Amniotic epithelial cell (primary cell): ENCODE measurements at places on chromosomes 3 and 15.

GRCh38 chr3:155015776-155016436 is 64.2 kb upstream of the MME start:
- no peak for DNase-seq

- DNase-seq: no peak
These were observed 21.2 kb downstream of the DUOX1 start for GRCh38 chr15:45150997-45151396.

DNA sequence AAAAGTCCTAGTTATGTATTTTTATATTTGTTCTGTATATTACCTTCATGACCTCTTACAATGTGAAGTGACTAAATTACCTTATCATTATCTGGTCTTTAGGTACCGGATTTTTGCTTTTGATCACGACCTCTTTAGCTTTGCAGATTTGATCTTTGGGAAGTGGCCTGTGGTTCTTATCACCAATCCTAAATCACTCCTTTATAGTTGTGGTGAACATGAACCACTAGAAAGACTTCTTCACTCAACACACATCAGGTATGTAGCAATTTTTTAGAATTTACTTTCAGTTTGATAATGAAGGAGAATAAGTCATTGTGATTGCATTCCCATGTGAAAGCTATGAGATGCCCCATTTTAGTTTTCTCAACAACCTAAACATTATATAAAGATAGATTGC is 18.3 kb downstream of the TMEM62 start:
- peak; percentile 74 for DNase-seq

DNA sequence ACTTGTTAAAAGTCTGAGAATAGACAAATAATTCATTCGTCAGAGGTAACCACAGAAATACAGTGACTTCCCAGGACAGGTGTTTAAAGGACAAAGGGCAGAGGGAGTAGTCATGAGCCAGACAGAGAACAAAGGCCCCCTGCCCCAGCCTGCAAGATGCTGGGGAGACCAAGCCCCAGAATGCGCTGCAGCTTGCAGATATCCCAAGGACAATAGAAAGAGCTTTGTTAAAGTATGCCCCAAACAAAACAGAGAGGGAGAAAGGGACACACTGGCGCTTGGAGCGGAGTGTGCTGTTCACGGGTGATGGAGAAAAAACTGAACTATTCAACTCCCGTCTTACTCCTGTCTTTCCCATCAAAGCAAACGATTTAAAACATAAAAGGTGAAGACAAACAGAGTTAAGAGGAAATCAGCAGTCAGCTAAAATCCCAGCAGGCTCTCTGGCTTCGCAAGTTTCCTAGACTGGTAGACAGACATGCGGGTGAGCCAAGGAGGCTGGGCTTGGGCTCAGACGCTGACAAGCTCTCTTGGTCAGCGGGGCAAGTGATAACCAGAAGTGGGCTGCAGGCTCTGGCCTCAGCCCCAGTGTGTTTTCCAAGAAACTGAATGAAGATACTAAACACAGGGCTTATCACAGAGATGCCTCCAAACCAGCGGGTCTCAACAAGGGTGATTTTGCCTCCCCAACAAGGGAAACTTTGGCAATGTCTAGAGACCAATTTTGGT is 130.1 kb downstream of the UACA start:
- peak; percentile 19 for DNase-seq

DNA sequence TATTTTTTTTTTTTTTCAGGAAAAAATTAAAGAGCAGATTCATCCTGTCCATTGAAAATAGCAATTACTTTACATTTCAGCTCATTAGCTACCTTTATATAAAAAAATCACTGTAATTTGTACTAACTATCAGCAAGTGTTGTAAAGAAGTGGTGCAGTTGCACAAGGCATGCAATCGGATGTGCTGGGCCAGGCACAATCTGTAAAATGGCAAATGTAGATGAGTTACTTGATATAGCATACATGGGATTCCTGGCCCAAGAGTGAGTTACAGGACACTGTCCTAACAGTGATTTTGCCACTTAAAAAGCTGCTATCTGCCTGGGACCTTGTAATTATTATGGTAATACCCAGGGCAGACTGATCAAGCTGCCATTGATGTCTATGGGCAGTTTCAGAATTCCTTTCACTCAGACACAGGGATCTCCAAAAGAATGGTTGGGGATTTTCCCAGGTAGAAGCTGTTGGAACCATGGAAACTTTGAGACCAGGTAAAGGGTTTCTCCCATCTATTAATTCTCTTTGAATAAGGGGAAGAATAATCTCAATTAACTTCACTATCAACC is 182.2 kb upstream of the ICE2 start:
- peak; percentile 30 for DNase-seq

GRCh38 chr3:128488991-128489673 is 3.9 kb downstream of the GATA2 start:
- no peak for DNase-seq

DNA sequence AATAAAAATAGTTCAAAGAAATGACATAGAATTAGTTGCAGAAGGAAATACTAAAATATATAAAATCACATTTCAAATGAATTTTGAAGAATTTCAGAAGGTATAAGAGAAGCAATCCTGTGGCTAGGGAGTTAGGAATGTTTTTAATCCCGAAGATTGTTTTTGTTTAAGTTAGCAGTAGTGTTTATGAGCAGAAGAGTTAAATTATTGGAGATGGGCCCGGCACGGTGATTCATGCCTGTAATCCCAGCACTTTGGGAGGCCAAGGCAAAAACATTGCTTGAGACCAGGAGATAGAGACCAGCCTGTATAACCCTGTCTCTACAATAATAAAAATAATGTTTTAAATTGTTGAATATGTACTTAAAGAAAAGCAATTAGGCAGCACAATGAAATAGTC is 432.5 kb downstream of the MFSD1 start:
- DNase-seq: peak; percentile 75

GRCh38 chr3:106305882-106306435 is 437.1 kb upstream of the CBLB start:
- no peak for DNase-seq

DNA sequence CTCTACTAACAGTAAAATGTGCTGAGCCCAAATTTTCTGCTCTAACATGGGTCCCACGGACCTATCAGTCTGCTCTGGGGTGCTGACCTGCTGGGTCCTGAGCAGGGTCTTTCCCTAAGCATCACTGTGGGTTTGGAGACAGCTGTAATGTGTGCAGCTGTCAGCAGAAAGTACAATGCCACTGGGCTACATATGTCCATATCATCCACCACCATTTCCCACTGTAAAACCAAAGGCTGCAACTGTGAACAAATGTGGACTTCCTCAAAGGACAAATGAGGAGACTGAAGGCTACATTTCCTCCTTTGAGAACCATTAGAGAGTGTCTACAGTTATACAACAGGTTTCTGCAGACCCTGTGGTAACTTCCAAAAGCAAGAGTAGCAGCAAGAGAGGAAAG is 33.8 kb upstream of the IP6K2 start:
- no peak for DNase-seq

DNA sequence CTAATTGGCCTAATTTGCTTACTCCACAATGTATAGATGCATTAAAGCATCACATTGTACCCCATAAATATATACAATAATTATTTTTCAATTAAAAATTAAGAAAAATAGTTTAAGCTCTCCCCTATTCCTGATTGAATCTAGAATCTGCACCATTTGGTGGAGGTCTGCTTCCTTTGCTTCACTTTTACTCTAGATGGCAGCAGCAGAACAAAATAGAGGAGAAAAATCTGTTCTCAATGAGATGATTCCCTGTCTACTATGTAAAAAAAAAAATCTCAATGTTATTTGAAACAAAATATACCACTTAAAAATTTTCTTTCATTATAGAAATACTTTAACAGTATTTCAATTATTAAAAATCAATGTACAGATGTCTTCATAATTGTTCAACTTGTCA is 109.6 kb upstream of the FXR1 start:
- peak; percentile 11 for DNase-seq

DNA sequence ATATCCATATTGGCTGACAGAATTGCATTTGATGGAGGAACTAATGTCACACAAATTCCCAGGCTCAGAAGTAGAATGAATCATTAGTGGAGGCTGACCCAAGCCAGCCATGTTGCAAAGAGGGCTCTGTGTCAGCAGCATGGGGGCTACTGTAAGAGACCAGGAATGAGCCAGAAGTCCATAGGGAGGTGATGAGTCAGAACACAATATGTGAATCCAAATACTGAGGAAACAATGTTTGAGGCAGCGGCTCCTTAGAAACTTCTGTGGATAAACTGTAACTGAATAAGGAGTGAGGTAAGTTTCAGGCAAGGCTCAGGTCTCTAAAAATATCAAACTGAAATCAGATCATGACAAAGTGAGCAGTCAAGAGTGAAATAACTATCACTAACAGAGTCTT is 170.7 kb downstream of the WDR72 start:
- DNase-seq: no peak

- DNase-seq: no peak
These were observed 407.6 kb downstream of the ZIC1 start for GRCh38 chr3:147816752-147817151.

DNA sequence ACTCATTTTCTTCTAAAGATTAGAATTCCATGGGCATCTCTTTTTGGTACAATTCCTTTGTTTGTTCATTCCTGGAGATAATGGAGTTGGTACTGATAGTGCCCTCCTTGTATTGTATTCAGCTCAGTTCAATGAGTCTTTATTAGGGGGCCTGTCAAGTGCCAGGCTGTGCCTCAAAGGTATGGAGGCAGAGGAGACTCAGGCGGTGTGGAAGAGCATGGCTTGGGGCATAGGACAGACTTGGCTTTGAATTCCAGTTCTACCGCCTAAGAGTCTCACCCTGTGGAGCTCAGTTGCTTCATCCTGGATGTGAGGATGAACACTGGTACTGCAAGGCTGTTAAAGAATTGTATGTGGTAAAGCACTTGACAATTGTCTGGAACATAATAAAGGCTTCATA is 196.6 kb upstream of the IL12A start:
- DNase-seq: no peak

DNA sequence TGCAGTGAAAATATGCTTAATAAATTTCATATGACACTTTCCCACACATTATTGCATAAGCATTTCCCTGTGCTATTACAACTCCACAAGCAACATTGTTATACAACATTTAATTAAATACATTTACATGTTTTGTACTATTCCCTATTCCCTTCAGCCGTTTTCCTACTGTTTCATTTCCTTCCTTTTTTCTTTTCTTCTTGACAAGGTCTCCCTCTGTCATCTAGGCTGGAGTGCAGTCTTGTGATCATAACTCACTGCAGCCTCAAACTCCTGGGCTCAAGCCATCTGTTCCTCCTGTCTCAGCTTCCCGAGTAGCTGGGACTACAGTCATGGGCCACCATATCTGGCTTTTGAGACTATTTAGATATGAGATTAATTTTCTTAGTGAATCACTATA is 254.7 kb downstream of the NFKBIZ start:
- DNase-seq: peak; percentile 23

GRCh38 chr3:169952045-169952444 is 14.6 kb upstream of the SEC62 start:
- peak; percentile 65 for DNase-seq

- peak; percentile 82 for DNase-seq
These were observed 60.1 kb downstream of the MBNL1 start for GRCh38 chr3:152328841-152329240.

- DNase-seq: peak; percentile 74
These were observed 114.6 kb downstream of the NFKBIZ start for GRCh38 chr3:101963902-101964362.

DNA sequence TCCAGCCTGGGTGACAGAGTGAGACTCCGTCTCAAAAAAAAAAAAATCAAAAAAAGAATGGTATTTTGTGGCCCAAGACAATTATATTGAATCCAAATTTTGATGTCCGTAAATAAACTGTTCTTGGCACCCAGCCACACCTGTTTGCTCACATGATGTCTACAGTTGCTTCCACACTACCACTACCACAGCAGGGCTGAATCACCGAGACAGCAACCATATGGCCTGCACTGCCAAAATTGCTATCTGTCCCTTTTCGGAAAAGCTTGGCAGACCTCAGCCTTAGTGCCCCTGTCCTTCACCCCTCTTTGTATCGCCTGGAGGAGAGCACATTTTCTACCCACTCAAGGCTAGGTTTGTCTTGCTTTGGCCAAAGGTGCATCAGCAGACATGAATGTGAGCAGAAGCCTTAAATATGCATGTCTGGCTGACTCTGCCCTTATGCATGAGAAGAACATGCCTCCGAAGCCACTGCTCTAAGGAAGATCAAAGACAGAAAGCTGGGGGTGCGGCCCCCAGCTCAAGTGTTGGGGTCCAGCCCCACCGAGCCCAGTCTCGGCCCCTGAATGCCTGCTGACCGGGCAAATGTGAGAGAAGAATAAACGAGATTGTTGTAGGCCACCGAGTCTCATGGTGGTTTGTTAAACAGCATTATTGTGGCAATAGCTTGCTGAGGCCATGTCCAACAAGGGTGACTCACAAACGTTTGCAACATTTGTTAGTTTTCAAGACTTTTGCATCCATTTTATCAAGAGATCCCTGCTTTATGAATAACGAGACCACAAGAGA is 108.1 kb downstream of the TPRA1 start:
- peak; percentile 81 for DNase-seq

GRCh38 chr3:140378571-140379340 is 299.1 kb upstream of the TRIM42 start:
- DNase-seq: peak; percentile 4

GRCh38 chr3:46673151-46674030 is 20.1 kb downstream of the ALS2CL start:
- no peak for DNase-seq

- DNase-seq: no peak
These were observed 424.4 kb downstream of the C3orf38 start for GRCh38 chr3:88574146-88574545.

DNA sequence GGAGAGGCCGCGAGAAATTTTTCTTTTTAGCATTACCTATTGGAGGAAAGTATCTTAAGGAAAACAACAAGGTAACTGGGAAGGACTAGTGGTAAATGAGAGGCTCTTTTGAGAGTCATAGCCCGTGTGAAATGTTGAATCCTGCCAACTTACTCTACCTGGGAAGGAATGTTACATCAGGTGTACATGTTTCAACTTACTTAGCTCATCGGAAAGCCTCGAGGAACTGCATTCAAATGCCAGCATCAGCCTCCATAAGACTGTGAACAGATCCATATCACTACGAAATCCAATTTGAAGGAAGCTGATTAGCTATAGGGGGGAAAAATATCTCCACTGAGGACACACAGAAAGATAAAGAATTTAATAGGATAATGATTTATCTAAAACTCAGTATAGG is 72.3 kb upstream of the PDZRN3 start:
- DNase-seq: no peak

- DNase-seq: no peak
These were observed 62.2 kb downstream of the TIGIT start for GRCh38 chr3:114356066-114356465.

GRCh38 chr3:177465257-177465642 is 268.0 kb upstream of the TBL1XR1 start:
- DNase-seq: no peak
